NCI-H82 (cell line): ENCODE measurements at places on chromosomes 16 and 17.

- DNase-seq = peak; percentile 88
Observed at GRCh38 chr17:53032861-53033271, 789.9 kb upstream of the KIF2B start.

DNA sequence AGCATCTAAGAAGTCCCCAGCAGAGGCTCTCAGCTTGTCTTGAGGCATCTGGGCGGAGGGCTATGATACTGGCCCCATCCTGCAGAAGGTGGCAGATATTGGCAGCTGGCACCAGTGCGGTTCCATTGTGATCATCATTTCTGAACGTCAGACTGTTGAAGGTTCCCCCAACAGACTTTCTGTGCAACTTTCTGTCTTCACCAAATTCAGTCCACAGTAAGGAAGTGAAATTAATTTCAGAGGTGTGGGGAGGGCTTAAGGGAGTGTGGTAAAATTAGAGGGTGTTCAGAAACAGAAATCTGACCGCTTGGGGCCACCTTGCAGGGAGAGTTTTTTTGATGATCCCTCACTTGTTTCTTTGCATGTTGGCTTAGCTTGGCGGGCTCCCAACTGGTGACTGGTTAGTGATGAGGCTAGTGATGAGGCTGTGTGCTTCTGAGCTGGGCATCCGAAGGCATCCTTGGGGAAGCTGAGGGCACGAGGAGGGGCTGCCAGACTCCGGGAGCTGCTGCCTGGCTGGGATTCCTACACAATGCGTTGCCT lies at the start of gene CIITA:
Gene CIITA, plus strand, starts transcription at position 404 of the 543 bp plus-strand sequence. Its CDS starts 129 bp downstream, at position 533.
- DNase-seq = peak; percentile 22

- DNase-seq = no peak
Observed at GRCh38 chr16:78142788-78143187, 43.3 kb downstream of the WWOX start.

DNA sequence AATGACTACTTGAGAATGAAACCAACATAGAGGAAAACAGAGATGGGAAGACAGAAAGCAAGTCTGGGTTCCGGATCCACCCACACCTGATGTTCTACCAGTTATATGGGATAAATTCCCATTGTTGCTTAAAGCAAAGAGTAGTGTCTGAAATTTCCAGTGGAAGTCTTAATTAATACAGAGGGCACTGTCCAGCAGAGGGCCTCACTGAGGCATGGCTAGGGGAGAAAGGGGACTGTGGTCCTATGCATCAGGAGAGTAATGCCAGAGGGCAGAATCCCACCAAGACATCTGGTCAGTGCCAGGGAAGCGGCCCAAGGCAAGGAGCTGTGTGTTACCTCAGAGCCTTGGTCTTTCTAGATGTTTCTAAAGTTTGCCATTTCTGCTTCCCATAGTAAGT lies 7.5 kb upstream of the UMOD start:
- peak; percentile 28 for DNase-seq

DNA sequence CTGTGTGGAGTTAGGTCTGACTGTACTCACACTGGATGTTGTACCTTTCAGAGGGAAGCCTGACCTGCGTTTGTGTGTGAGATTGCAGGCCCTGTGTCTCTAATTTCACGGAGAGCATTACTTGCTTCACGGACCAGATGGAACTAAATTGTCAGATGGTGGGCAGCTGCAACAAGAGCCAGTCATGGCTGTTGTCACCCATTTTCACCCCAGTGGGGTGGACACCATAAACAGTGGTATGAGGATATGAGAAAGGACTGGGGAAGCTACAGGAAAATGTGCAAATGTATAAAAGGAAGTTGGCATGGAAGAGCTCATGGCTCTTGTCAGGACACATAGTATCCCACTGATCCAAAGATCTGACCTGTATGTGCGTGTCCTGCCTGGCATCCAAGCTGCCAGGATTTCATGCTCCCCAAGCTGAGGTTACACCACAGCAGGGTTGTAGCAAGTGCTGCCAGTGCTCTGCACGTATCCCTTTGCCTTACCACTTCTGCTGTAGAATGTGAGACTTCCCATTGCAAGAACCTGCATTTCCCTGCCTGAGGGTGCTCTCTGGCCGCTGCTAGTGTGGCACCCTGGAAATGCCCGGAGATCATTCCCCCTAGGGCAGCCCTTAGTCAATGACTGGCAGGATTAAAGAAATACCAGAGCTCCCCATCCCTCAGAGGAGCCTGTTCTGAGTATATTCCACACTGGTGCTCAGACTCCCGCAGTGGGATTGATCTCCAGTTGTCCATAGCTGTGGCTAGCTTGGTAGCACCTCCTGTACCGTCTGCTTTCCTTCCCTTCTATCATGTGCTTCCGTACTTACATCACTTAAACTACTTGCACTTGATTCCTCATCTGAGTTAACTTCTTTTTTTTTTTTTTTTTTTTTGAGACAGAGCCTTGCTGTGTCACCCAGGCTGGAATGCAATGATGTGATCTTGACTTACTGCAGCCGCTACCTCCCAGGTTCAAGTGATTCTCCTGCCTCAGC lies 70.4 kb upstream of the TANC2 start:
- no peak for DNase-seq

DNA sequence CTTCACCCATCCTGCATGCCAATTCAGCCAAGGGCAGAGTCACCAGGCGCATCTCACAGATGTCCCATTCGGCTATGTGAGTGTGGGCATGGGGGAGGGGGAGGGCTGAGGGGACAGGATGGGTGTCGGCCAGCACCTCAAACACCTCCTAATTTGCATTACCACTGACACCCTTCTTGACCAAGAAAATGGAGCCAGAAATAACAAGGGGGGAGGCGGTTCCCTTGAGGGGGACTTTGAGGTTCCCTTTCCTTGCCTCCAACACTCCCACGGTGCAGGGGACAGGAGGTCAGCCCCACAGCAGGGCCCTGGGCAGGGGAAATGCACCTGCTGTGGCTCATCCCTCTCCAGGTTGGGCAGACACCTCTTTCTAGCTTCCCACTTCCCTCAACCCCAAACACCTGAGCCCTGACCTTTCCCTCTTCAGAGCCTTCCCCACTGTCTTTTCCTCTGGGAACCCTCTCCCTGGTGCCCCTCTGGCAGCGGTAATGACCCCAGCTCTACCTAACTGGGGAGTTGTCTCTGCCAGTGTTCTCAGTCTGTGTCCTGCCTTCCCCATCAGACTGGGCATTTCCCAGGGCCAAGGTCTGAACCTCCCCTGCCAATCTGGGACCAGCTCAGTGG lies 18.2 kb upstream of the TBX21 start:
- no peak for DNase-seq

DNA sequence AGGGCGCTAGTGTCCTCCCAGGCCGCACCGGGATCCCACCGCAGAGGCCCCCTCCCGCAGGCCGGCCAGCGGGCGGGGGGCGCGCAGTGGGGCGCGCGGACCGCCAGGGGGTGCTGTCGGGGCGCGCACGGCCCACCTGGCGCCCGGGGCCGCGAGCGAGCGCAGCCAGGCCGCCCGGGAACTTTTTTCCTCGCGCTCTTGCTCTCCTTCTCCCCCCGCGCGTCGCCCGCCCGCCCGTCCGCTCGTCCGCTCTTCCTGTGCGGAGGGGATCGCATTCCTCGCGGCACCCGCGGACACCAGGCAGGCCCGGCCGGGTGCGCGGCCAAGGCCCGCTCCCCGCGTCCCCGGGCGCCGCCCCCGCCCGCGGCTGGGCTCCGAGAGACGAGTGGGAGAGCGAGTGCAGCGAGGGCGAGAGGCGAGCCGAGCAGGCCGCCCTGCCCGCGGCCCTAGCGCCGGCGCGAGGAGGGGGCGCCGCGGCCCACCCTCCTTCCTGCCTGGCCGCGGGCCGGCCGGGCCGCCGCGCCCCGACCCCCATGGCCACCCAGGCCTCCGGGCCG lies at the start of gene RAI1:
Gene RAI1, plus strand, starts transcription at position 272 of the 557 bp plus-strand sequence. CDS start 111,491 bp downstream, outside the sequence.
- peak; percentile 93 for DNase-seq

- DNase-seq = peak; percentile 49
Observed at GRCh38 chr16:66918803-66919568, at the start of gene CDH16. CDH16 (minus strand) TSS chr16:66918885; CDS start chr16:66918065, 820 bp downstream.

DNA sequence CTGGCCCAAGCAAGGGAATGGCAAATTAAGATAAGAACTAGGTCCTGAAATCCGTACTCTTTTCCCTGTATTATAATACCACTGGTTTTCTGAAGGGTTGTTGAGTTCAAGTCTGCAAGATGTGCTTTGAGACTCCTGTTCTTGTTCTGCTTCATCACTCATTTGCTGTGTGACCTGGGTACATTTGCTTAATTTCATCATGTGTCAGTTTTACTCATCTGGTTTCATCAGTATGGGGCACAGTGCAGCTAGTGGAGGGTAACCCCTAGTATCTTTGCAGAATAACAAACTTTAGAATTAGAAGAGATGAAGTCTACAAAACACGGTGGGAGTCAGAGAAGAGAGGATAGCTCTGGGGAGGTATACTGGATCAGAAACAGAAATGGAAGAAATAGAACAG lies 21.9 kb upstream of the EFCAB13 start:
- DNase-seq = no peak
